ENCODE measurements at places on chromosomes 1 and 21.

GRCh38 chr1:94433866-94434265 is 15.7 kb downstream of the ABCD3 start:
- no peak for DNase-seq

GRCh38 chr1:174797398-174797797 is 202.3 kb upstream of the CACYBP start:
- DNase-seq: no peak

DNA sequence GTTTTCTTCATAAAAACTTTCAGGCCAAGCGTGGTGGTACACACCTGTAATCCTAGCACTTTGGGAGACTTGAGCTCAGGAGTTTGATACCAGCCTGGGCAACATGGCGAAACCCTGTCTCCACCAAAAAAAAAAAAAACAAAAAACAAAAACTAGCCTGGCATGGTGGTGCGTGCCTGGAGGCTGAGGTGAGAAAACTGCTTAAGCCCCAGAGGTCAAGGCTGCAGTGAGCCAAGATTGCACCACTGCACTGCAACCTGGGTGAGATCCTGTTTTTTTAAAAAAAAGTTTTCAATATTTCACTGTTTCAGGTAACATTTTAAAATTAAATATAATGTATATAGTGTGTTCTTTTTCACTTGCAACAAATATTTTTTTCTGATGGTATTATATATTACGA is 13.5 kb upstream of the B3GALT2 start:
- no peak for DNase-seq

GRCh38 chr1:161033751-161034150 is 5.0 kb downstream of the TSTD1 start:
- DNase-seq: no peak

DNA sequence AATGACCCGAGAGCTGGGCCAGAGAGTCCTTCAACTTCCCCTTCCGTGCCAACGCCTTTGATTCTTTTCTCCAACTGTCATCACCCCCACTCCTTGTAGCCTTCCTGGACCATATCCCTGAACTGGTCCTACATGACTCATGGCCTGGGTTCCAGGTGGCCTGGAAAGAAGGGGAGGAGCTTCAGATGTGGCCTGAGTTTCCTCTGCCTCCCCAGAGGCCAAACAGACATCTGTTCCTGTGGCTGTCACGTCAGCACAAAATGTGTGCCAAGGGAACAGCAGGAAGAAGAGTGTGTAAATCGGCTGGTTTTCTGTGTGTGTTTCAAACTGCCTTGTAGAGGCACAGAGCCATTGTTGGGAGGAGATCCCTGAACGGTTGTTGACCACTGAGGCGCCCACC is 24.9 kb upstream of the KIRREL1 start:
- DNase-seq: no peak

- no peak for DNase-seq
Observed at GRCh38 chr1:41315146-41315822, 46.0 kb upstream of the FOXO6 start.

Measured in GM12892 (cell line).